Activated T-cell treated with anti-CD3 and anti-CD28 coated beads, Interleukin-2, amount 50 U/mL, for 72 hours (primary cell): ENCODE measurements at places on chromosomes 7 and 10.

- DNase-seq, result no peak
These were observed 257.0 kb downstream of the OTUD1 start for GRCh38 chr10:23695825-23696420.

DNA sequence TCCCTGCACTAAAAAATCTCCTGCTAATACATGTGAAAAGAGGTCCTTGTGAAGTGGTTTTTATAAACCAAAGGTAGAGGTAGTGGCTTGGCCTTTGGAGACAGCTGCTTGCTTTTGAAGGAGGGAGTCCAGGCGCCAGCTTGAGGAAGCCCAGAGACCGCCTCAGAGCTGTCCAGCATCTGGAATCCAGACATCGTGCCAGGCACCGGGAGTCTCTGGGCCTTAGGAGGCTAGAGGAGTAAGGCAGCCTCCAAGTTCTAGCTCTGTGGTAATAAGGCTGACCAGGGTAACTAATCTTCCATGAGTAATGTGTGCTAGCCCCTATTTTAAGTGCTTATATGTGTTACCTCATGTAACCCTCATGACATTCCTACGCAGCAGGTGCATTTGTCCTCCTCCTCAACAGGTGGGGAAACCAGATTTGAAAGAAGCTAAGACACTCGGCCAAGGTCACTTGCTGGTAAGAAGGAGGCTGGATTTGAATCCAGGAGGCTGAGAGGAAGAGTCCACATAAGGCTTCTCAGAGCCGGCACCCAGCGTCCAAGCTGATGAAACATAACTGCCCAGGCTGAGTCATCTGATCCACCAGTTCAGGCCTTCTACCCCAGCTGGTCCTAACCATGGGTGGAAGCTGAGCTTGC is 26.1 kb downstream of the PRLHR start:
- no peak for DNase-seq

DNA sequence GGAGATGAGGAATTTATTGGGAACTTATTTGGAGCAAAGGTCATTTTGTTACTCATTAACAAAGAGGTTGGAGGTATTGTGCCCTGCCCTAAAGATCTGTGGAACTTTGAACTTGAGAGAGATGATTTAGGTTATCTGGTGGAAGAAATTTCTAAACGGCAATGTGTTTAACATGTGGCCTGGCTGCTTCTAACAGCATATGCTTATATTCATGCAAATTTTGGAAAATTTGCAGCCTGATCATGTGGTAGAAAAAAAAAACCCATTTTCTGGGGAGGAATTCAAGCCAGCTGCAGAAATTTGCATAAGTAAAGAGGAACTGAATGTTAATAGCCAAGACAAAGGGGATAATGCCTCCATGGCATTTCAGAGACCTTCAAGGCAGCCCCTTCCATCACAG is 10.7 kb upstream of the PANK1 start:
- DNase-seq, result no peak

DNA sequence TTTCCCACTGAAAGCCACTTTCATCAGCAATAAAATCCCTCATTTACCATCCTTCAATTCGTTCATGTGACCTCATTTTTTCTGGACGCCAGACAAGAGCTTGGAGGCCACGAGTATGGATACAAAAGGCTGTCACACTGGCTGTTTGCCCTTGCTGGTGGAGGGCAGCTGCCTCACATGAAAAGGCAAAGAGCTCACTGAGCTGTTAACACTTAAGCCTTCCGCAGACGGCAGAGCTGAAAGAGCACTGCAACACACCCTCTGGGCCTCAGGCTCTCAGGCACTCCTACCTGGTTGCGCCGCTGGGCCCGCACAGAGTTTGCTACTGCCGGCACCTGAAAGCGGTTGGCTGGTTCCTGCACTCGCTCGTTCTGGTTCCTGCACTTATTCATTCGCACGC is 193.5 kb downstream of the CFTR start:
- no peak for DNase-seq

GRCh38 chr10:76415554-76415953 is 984.1 kb downstream of the LRMDA start:
- DNase-seq, result no peak

DNA sequence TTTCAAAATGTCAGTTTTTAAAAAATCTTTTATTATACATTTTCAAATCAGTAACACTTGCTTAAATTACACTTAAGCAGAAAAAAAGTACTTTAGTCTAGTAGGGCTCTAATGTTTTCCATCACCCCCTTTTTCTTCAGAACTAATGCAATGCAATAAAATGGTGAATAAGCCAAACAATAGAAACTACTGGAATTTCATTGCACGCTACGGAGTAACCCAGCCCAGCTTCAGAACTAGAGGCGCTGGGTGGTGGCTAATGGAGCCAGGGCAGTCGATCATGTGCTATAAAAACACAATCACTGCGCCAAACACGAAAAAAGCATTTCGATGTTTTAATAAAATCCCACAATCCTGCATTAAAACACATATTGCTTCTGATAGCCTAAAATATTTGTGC is 59.9 kb upstream of the ODAD2 start:
- no peak for DNase-seq

GRCh38 chr10:65346466-65346865 is 1579.4 kb upstream of the LRRTM3 start:
- DNase-seq, result no peak

DNA sequence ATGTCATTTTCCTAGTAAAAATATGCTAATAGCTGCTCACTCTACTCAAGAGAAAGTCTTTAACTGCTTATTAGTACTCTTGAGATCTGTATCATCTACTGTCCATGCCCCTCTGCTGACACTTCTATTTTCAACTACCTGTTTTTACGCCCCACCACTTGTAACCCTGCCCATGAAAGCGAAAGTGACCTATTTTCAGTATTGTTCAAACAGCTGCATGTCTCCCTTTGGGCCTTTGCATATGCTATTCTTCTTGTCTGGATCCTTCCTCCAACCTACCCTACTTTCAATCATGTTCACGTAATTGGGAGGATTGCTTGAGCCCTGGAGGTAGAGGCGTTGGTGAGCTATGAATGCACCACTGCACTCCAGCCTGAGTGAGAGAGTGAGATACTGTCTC is 1481.3 kb downstream of the GATA3 start:
- DNase-seq, result no peak

DNA sequence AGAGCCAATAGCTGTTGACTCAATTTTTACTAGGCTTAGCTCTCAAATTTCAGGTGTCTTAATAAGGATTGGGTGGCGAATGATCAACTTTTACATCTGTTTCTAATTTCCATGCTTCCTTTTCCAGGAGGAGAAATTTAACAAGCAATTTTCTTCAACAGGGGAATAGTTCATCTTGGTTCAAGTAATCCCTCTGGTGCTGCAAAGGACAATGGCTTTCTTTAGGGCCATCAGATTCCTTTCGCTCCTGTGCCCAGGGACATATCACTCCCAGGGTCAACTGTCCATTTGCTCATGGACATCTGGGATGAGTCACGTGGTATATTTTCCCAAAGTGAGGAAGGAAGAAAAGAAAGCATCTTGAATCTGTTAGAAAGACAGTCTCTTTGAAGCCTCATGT is 313.3 kb downstream of the FRMD4A start:
- no peak for DNase-seq

GRCh38 chr7:39589323-39590111 is 23.3 kb downstream of the YAE1 start:
- DNase-seq, result peak; percentile 77

- no peak for DNase-seq
These were observed 62.2 kb downstream of the ZEB1 start for GRCh38 chr10:31381171-31381570.

DNA sequence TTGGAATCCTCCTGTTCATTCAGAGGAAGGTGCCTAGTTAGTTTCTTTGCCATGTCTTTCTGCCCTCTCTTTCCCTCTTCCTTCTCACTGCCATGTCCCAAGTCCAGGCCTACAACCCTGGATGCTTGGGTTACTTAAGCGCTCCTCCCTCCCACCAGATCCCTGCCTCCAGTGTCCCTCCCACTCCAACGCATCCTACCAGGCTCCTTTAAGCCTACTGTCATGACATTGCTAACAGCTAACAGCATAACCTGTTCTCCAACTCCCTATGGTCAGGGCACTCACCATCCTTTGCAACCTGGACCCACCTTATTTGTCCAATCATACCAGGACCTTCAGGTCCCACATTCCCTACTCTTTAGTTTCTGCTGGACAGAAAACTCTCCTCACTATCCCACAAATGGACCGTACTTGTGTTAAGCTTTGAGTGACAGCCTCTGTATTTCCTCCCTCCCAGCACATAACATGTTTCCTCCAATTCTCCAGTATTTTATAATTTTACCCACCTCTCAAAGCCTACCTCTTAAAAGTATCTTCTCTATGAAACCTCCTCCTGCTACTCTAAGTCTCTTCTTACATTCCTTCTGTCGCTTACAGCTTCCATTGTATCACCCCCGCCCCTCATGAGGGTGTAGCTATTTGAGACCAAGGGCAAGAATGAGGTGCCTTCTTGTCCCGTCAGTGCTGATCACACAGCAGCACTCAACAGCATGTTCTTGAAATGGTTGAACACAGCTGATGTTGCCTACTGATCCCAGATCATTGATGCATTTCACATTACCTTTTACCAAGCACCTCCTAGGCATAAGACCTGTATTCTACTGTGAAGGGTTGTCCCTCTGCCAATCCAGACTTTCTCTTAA is 1.7 kb downstream of the BLNK start:
- no peak for DNase-seq

- DNase-seq, result no peak
These were observed 3.5 kb downstream of the BMI1 start for GRCh38 chr10:22324413-22324812.
